ENCODE measurements at places on chromosomes 3 and 15. TPM values are rescaled to one million over a fixed set of nuclear protein-coding genes. Genes with fewer than 3 reads are reported as not detected.

GRCh38 chr3:128340198-128340903, 126.3 kb downstream of the DNAJB8 start:
- DNase-seq = no peak

DNA sequence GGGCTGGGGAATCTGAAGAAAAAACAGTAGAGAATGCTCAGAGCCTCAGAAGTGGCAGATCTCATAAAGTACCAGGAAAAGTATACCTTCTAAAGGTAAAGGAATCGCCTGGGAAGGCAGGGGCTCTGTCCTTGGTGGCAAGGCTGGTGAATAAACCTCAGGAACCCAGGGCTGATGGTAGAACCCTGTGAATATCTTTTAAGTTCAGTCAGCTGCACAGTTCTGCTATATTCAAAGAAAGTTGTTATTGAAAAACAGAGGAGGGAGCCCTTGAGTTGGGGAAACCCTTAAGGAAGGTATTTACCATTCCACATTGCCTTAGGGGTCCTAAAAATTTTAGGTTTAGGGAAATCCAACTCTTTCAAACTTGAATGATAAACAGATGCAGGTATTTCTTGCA, 31.2 kb downstream of the ZPLD1 start:
- no peak for DNase-seq

GRCh38 chr3:156682501-156682900, 8.1 kb downstream of the TIPARP start:
- no peak for DNase-seq

- peak; percentile 89 for DNase-seq
These were observed at the start of gene VGLL4 for GRCh38 chr3:11643605-11644087. Gene VGLL4, minus strand, starts transcription at chr3:11643915. Its CDS starts 397 bp downstream, at chr3:11643518.

Gene ARHGAP11A
- 1.8 TPM for total RNA-seq

DNA sequence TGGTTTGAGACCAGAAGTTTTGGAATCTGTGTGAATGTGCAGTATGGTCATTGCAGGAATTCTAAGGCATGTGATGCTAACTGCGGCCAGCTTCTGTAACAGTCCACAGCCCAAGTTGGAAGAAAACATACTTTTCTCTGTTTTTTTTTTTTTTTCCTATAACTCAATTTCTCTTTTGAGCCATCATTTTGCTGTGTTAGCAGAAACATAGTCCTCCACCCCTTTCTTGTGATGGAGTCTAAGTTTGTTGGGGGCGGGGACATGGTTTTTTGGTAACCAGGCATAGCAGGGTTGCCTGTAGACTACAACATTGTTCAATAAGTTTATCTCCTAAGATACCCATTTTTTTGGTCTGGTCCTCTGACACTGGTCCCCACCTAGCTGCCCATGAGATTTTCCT, 223.2 kb upstream of the ONECUT1 start:
- DNase-seq = no peak

Gene COMMD2
- 9.5 TPM for total RNA-seq

Gene KLHL25
- total RNA-seq = 6.7 TPM

Gene RETNLB
- total RNA-seq = not detected

Gene AAGAB
- 12.4 TPM for total RNA-seq

DNA sequence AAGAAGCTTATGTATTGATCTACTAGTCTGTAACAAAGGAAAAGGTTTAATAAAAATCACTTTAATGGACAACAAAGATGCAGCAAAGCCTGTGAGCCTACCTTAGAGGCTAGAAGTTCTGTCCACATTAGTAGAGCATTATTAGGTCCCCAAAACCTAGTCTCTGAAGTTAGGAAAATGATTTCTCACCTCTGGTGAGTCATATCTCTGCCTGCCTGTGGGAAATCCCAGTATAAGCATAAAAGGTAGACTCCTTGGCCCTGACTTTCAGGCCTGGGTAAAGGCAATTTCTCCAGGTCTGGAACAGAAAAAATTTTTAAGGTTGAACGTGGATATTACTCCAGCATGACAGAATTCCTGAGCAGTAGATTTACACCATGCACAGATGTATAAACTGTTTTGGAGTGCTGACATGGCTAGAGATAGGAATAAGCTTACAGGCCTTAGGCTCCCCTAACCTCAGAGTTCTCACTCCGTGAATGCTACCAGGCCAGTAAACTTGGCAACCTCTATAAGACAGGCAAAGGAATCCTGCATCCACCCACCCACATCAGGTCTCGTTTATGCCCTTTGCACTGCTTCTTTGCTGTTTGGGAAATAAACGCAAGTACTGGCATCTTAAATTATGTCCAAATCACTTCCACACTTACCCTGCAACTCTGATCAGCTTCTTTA, 104.1 kb downstream of the SERPINI1 start:
- no peak for DNase-seq

DNA sequence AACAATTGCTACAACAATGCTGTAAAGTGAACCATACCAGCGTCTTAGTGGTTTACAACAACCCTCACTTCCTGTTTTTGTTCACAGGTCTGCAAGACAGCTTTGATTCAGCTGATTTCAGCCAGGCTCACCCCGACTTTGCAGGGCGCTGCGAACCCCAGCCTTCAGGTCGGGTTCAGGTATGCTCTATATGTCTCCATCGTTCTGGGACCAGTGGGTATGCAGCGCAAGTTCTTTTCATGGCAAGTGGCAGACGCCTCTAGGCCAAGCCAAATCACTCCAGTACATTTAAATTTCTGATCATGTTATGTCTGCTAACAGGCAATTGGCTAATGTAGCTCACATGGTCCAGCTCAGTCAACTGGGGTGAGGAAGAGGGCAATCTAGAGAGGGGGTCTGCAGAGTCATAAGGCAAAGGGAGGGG, 52.4 kb upstream of the RGMA start:
- DNase-seq = no peak

- no peak for DNase-seq
These were observed 78.6 kb upstream of the PXYLP1 start for GRCh38 chr3:141152801-141153678.

- DNase-seq = no peak
These were observed 32.9 kb upstream of the UTS2B start for GRCh38 chr3:191363221-191363620.

Gene MDFIC2
- total RNA-seq = not detected

DNA sequence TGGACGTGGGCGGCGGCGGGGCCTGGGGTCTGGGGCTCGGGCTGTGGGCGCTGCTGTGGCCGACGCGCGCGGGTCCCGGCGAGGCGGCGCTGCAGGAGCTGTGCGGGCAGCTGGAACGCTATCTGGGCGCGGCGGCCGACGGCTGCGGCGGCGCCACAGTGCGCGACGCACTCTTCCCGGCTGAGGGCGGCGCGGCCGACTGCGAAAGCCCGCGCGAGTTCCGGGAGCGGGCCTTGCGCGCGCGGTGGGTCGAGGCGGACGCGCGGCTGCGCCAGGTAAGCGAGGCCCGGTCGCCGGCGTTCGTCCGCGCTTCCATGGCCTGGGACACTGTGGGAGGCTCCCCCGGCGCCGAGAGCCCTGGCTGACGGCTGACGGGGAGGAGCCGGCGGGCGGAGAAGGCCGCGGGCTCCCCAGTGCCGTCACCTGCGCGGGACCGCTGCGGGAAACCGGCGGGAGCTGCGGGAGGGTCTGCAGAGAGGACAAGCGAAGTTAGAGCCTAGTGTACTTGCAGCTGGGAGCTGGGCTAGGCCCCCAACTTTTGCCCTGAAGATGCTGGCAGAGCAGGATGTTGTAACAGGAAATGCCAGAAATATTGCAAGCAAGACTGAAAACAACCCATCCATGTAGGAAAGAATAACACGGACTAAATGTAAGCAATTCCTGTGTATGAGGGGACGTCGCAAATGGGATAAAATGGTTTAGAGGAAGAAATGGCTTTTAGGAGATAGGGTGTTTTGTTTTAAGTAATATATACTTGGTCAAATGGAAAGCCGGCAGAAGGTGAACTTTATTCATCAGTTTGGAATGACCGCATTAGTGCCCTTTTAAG, 847 bp downstream of the WHAMM start:
- peak; percentile 55 for DNase-seq

DNA sequence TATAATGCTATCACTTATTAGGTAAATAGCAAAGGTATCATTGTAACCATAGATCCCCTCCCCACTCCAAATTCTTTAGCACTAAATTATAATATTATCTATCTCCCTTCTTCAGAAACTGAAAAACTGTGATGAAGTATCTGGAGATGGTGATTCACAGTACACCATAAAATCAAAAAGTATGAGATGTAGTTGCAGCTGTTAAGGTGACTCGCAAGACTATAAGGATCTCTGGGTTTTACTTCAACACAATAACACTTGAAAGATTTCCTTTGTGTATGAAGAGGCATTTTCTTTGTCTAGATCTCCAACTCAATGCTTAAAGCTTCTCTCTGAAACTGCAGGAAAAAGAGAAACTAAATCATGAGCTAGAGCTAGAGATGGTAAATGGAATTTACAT, 46.9 kb downstream of the IFT57 start:
- no peak for DNase-seq

DNA sequence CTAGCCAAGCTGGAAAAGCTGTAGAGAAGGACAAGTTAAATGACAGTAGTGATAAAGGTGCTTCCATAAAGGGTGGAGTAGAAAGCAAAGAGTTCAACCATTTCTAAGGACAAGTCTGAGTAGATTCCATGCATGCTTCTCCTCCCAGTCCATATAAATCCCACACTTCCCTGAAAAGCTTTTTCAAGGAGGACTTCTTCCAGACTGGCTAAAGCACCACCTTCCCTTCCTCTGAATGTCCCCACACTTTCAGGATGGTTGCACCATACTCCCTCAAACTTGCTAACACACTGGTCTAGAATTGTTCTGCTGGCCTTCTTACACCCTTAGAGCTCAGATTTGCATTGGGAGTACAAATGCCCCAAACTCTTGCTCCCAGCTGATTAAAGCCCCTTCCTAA, 40.9 kb downstream of the FBN1 start:
- no peak for DNase-seq

GRCh38 chr3:157300094-157300493, 136.6 kb upstream of the PTX3 start:
- DNase-seq = no peak

GRCh38 chr3:136883967-136884720, 22.1 kb downstream of the NCK1 start:
- DNase-seq = no peak

Gene CPLX3
- not detected for total RNA-seq

- no peak for DNase-seq
These were observed 94.7 kb downstream of the LRRC28 start for GRCh38 chr15:99345832-99346462.

Measured in left lobe of liver (tissue), 2 donors.